ENCODE measurements at places on chromosomes 7 and 10.

GRCh38 chr10:30744106-30744505 lies 114.6 kb upstream of the LYZL2 start:
- DNase-seq = no peak

DNA sequence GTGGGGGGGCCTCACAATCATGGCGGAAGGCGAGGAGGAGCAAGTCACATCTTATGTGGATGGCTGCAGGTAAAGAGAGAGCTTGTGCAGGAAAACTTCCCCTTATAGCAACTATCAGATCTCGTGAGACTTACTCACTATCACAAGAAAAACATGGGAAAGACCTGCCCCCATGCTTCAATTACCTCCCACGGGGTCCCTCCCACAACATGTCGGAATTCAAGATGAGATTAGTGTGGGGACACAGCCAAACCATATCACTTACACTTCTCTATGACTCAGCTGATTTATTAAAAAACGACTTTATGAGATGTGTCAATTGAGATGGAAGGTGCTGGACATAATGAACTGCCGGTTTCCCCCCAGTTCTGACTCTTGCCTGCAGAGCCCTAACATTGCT lies 23.8 kb upstream of the CHN2 start:
- no peak for DNase-seq

DNA sequence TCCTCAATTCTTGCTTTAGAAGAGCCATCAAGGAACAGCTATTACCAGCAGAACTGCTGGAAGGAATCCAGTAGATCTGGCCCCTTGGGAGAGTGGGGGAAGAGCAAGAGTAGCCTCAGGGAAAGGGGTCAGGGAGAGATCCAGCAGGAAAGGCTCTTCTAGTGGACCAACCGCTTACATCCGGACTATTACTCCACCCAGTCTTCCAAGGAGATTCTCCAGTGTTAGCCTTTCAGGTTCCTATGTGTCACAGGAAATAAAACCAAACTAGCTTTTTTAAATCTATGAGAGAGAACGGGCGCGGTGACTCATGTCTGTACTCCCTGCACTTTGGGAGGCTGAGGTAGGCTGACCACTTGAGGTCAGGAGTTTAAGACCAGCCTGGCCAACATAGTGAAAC lies 34.3 kb downstream of the TET1 start:
- DNase-seq = no peak

GRCh38 chr7:3003936-3004335 lies 39.7 kb downstream of the CARD11 start:
- no peak for DNase-seq

DNA sequence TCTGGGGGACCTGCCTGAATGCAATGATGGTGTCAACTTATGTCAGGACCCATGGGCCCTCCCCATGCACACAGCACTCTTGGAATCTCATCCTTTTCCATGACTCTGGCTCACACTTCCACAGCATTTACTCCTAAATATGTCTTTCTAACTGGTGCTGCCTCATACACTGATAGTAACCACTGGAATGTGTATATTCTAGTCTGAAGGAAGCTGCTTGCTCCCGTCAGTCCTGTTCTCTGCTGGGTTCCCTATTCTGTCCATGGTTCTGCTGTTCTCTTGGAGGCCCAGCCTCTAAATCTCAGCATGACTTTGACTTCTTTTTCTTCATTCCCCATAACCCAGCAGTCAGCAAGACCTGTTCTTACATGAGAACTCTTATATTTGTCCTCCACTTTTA lies 1055.1 kb downstream of the KCNMA1 start:
- no peak for DNase-seq

- DNase-seq = peak; percentile 18
Observed at GRCh38 chr7:155412416-155413253, 45.3 kb upstream of the EN2 start.

DNA sequence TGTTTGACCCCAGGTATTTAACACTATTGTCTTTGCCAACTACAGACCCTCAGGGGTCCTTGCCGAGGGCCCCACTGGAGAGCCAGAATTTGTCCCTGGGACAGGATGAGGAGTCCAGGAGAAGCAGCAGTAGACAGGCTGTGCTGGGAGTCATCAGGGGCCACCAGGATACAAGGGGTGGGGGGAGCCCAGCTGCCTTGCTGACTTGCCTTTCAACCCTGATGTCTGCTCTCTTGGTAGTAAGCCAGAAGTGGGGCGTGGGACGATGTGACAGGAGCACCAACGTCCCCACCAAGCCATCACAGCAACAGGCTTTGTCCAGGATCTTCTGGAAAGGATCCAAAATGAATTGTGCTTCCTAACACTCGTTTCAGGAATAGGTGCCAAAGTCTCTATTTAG lies 62.4 kb upstream of the CDCA7L start:
- no peak for DNase-seq

DNA sequence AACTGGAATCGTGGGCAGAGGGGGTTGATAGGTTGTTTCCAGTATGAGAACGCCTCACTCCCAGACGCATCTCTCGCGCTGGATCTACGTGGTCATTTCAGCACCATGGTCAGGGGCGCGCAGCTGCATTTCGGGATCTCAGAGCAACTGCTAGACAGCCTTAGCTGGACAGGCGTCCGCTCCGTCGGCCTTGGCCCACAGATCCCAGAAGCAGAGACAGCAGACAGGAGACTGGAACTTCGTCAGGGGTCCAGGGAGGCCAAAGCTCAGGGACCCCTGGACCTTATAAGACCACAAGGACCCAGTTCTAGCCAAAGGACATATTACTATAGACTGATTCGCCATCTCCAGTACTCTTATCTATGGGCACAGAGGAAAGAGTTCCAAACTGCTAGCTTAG lies 5.3 kb downstream of the NEUROG3 start:
- no peak for DNase-seq

- DNase-seq = no peak
Observed at GRCh38 chr10:30736685-30737232, 107.2 kb upstream of the LYZL2 start.

GRCh38 chr10:88949051-88949450 lies 3.5 kb downstream of the ACTA2 start:
- DNase-seq = no peak

DNA sequence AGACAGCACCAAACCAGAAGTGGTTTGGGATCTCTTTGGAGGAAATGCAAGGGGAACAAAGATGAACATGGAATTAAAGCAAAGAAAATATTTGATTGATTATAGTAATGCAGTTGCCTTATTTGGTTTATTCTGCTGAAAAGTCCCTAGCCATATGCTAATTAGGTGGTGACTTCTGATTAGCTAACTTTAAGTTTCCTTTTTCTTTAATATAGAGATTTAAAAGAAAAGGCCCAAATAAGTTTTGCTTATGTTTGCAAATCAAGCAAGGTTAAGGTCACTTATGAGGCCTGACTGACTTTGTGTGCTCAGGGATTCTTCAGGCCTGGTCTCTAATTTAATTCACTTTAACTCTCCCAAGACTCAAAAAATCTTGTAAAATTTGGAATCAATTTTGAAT lies 6.2 kb upstream of the ANKRD22 start:
- DNase-seq = no peak

- no peak for DNase-seq
Observed at GRCh38 chr7:25520516-25520915, 292.2 kb upstream of the NPVF start.

- no peak for DNase-seq
Observed at GRCh38 chr7:96441436-96442084, 119.7 kb upstream of the SLC25A13 start.

DNA sequence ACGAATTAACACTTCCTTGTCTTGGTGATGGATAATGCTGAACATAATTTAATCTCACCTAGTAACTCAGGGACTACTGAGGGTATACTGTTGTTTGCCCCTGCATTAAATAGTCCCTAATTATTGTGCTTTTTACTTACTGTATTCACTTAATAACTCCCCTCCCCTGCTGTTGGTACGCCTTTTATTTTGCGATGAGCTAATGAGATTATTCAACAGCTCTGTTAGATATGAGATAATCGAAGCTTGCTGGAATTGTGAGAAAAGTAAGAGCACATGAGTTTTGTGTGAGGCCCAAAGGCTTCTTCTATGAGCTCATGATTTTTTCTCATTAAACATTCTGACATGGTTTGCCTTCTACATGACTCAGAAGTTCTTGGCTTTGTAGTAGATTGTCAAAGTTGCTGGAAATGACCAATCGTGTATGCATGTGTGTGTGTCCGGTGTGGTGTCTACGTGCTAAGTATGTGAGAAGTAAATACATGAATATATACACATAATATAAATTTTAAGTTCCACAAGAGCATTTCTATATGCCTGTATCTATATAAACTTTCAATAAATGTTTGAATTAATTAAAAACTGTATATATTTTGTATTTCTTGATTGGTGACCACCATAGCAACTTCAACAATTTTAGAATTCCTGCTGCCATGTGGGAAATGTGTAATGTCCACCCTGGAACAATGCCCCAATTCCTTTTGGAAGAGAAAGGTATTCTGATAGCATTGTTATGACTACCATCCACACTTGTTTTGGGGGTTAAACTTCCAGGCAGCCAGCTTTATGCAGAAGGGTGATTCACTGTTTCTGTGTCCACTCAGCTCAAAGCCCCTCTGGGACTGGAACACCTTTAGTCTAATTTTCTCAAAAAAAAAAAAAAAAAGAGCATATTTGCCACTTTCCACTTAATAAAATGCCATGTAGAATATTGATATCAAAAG lies 106.2 kb downstream of the SAMD9 start:
- no peak for DNase-seq

- no peak for DNase-seq
Observed at GRCh38 chr7:11633310-11633709, 198.7 kb downstream of the THSD7A start.
